Kidney glomerular epithelial cell (primary cell): ENCODE measurements at places on chromosomes 3 and 15.

GRCh38 chr3:152719264-152719663, 115.7 kb upstream of the P2RY1 start:
- no peak for DNase-seq

GRCh38 chr3:83403927-83404326, 1554.9 kb upstream of the CADM2 start:
- no peak for DNase-seq

DNA sequence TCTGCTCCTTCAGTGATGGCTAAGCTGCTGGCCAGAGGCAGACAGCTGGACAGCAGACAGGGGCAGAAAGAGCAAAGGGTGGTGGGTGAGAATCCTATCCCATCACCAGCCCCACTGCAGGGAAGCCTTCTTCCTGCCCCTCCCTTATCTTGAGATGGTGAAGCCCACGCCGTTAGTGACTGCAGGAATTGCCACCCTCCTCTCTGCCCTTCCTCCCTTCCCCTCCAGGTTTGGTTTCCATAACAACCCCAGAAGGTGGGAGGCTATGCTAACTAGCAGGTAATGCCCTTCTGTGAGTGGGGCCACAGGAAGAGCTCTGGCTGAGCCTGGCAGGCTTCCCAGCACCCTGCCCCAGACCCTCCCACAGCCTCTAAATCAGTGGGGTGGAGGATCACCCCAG, 32.8 kb downstream of the SCN5A start:
- DNase-seq, result no peak

DNA sequence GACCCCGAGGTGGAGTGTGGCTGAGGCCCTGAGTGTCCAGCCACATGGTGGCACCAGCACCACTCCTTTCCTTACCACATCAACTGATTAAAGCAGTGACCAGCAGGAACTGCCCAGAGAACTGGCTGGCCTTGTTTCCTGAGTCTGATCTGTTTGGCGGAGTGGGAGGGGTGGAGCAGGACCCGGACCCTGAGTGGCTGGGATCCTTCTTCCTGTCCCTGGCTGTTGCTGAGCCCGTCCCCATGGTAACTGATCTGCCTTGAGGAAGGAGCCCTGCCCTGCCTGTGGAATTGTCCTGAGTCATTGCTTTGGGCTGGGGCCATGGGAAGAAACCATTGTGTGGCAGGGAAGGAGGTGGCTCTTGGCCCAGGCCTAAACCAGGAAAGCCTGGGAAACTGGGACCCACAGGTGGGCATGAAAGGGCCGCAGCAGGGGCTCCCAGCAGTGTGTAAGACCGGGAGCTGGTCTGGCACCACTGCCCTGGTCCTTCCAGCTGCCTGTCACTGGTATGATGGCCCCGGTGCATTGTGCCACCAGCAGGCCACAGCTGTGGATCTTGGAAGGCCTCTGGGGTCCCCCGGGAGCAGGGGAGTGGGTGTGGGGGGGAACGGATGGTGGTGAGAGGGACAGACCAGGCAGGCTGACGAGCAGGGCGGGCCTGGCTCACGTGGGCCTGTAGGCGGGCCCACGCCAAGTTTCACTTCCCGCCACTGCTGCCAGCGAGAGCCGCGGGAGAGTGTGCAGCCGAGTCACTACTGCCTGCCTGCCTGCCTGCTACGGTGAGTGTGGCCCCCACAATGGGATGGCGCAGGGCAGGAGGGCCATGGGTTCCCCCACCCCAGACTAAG, 19.2 kb downstream of the ATRIP start:
- DNase-seq, result peak; percentile 98

DNA sequence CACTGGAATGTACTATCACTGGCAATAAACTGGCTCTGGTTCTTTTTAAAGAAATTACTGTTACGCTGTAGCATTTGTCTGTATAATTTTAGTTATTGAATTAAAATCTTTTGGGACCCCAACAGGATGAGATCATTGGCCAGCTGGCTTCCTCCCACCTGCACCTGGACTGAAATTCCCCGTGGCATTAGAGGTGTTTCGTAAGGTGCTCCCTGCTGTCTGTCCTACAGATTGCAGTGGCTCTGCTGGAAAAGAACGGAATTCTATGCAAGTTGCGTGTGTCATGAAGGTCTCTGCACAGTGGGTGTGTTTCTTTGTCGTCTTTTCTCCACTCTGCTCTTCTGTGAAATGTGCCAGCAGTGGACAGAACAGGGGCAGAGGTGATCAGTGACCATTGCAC, 383.4 kb downstream of the PTPRG start:
- DNase-seq, result no peak

GRCh38 chr15:66825139-66825538, 123.1 kb downstream of the SMAD6 start:
- DNase-seq, result no peak

- no peak for DNase-seq
These were observed 80.5 kb downstream of the TOP2B start for GRCh38 chr3:25584011-25584789.

DNA sequence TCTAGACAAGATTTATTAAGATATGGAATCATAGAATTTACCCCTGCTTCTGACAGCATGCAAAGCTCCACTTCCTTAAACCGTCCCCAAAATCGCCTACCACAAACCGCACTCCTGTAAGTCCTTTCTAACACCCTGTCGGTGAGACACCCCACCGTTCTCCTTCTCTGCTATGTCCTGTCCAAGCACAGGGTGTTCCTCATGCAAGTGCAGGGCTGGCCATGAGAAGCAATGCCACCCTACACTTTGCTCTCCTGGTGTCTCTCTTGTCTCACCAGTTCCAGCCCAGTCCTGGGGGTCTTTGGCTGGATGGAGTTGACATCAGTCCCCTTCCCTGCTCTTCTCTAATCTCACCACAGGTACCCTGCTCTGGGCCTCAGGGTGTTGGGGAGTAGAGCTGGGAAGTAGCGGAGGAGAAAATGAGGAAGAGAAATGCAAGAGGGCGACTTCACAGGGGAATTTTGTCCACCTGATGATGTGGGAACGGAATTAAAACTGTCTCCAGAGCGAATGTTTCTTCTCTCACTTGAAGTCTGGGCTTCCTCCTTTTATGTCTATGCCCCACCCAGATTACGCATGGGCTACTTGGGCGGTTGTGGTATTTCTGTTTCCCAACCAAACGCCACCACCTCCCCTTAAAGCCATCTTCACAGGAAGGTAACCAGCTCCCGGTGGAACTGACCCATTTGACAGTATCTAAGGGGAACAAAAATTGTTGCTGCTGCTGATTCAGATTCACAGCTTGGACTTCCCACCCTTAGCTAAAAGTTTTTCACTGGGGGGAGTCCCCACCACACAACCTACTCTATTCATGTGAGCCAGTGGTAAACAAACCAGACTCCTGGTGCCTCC, 49.9 kb downstream of the CASR start:
- no peak for DNase-seq

GRCh38 chr3:87203809-87204208, 23.3 kb upstream of the CHMP2B start:
- DNase-seq, result no peak

GRCh38 chr3:57637391-57637790, 40.2 kb upstream of the ARF4 start:
- DNase-seq, result no peak

DNA sequence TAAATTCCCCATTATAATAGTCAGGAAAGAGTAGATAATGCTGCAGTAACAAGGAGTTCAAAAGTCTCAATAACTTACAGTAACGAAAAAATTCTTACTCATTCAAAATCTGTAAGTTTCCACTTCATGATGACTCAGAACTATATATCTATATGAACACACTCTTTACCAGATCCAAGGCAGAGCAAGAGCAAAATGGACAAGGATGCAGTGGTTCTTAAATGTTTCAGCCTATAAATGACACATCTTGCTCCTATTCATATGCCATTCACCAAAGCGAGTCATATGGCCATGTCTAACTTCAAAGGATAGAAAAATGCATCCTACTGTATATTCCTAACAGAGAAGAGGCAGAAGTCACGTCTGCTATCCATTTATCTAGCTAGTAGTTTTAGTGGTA, 787.7 kb downstream of the NAALADL2 start:
- no peak for DNase-seq

DNA sequence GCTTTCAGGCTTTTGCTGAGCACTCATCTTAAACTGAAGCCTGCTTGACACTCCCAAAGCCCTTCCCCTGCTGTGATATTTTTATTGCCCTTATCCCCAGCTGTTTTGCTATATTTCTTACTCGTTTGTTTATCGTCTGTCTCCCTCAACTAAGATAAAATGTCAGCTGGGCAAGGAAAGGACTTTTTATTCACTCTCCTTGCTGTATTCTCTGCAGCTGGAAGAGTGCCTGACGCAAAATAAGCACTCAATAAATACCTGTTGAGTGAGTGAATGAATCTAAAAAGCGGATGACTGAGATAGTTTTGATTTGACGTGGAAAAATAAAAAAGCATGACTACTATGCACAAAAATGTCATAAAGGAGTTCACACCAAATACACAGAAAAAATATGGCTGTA, 84.8 kb upstream of the POMGNT2 start:
- no peak for DNase-seq

DNA sequence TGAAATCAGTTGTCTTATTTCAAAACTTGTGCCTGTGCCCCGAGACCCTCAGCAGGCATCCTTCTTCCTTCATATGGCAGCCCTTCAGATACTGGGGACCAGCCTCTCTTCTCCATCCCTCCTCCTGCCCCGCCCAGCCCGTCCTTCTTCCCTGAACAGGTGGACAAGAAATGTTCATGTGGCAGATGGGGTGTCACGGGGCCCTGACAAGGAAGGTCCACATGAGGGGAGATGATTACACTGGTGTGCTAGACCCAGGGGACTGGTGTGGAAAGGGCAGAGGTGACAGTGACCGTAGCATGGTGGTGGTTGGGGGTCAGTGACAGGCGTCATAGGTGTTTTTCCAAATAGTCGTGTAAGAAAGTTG, 150.9 kb downstream of the CHDH start:
- DNase-seq, result no peak

GRCh38 chr15:68821190-68821840, 620 bp upstream of the ANP32A start:
- DNase-seq, result no peak

GRCh38 chr3:196227629-196228493, 11.5 kb downstream of the SLC51A start:
- no peak for DNase-seq

GRCh38 chr3:42745291-42745745, 27.7 kb downstream of the CCDC13 start:
- no peak for DNase-seq

DNA sequence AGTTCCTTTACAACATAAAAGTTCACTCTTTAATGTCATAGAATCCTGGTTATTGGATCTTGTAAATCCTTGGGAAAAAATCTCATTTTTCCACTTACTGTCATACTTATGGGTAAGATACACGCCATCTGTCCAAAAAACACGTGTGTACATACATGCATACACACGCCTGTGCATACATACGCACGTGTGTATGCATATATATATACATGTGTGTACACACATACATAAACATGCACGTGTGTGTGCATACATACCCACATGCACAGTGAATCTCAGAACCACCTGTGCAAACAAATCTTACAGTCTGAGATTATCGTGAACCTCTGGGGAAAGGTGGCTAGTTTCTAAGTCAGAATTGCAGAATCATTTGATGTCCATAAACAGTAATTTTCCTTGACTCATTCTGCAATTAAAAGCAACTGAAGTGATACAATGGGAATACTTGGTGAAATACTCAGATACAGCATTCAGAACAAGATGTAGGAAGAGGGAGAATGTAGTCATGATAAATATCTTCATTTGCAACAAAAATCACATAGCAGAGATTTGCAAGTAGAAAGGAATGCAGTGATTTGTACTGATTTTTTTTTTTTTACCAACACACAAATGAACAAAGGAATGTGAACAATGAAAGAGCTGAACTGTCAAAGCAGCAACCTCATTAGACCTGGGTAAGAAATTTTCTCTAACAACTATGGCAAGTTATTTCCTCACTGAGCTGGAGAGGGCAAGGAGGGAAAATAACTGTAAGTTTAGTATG, 160.6 kb upstream of the POU1F1 start:
- peak; percentile 65 for DNase-seq

DNA sequence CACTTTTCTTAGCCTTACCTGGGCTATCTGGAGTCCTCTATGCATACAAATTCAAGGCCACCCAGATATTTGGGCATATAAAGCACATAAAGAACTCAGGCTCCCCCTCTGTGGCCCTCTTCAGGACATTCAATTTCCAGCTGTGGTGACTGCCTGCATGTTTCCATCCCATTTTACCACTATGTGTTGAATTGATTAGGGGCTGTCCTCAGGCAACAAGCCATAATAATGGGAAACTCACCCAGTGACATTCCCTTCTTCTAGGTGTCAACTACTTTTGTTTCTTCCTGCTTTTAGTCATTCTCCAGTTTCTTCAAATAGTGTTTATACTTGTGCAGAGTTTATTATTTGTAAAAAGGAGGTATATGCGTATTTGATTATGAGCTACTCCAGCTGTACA, 18.0 kb downstream of the NRG4 start:
- DNase-seq, result no peak

DNA sequence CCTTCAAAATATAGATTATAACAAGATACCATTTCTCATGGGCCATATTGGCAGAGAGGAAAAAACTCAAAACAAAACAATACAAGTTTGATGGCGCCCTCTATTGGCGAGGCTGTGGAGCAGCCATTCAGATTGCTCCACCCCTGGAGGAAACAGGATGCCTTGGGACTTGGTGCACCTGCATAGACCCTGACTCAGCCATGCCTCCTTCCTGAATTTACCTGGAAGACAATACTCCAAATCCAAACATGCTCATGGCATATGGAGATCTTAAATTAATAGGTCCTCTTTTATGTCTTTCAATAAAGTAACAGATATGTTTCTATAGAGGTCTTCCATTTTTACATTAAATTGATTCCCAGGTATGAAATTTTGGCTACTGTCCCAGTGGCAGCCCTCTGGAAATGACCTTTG, 90.0 kb downstream of the APBA2 start:
- DNase-seq, result peak; percentile 38
